ENCODE measurements at places on chromosomes 4 and X. TPM values are rescaled to one million over a fixed set of nuclear protein-coding genes. Genes with fewer than 3 reads are reported as not detected.

Gene CXorf65
- total RNA-seq: not detected

Gene TMEM31
- not detected for total RNA-seq

Gene NDNF
- total RNA-seq: not detected

Gene KLB
- 0.08 TPM for total RNA-seq

Gene WNK3
- 0.53 TPM for total RNA-seq

Gene GRIA3
- 2.0 TPM for total RNA-seq

Gene YY2
- 0.78 TPM for total RNA-seq

Gene DGKQ
- total RNA-seq: 11.8 TPM

Gene RBMXL3
- total RNA-seq: not detected

Gene USP27X
- total RNA-seq: 2.1 TPM

All from hair follicular keratinocyte (primary cell).